ENCODE measurements at places on chromosomes 4 and X.

DNA sequence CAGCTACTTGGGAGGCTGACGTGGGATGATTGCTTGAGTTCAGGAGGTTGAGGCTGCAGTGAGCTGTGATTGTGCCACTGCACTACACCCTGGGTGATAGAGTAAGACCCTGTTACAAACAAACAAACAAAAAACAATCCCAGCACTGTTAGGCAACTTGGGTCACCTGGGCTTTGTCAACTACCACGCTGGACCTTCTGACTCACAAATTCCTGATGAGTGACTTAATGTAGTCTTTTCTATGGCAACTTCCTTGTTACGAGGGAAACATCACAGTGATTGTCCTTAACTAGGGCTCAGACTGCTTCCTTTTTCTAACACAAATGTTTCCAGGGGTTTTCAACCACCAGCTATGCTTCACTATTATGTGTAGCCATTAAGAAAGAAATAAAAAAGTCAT lies 128.8 kb upstream of the GPC4 start:
- no peak for DNase-seq

DNA sequence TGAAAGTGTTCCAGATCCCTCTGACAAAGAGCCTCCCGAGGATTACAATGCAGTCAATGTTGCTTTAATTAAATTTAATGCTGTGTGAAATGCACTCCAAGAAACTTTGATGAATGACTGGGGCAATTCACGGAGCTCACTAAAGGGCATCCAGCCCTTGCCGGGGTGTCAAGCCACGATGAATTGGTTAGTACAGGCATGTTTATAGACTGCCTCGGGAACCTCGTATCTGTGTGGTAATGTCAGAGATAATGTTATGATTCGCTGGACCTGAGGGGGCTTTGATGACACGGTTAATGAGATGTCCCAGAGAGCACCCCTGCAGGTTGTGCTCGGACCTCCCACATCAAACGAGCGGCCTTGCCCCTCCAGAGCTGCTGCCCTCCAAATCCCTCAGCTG lies 428.8 kb downstream of the NKX6-1 start:
- DNase-seq, result no peak

GRCh38 chrX:130728208-130728607 lies 174.8 kb downstream of the ENOX2 start:
- DNase-seq, result no peak

- DNase-seq, result no peak
Measured at GRCh38 chr4:119394826-119395225, 72.9 kb upstream of the FABP2 start.

- DNase-seq, result no peak
Measured at GRCh38 chr4:140996766-140997165, 136.5 kb downstream of the RNF150 start.

DNA sequence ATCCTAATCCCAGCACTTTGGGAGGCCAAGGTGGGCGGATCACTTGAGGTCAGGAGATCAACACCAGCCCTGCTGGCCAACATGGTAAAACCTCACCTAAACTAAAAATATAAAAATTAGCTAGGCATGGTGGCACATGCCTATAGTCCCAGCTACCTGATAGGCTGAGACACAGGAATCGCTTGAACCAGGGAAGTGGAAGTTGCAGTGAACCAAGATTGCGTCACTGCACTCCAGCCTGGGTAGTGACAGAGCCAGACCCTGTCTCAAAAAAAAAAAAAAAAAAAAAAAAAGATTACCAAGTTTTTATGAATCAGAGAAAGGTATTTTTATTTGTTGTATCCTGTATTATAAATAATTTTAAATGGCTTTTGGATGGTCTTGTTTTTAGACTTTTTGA lies 15.1 kb downstream of the TRAPPC11 start:
- DNase-seq, result no peak

- DNase-seq, result no peak
Measured at GRCh38 chr4:68288393-68288740, 42.9 kb upstream of the TMPRSS11B start.

DNA sequence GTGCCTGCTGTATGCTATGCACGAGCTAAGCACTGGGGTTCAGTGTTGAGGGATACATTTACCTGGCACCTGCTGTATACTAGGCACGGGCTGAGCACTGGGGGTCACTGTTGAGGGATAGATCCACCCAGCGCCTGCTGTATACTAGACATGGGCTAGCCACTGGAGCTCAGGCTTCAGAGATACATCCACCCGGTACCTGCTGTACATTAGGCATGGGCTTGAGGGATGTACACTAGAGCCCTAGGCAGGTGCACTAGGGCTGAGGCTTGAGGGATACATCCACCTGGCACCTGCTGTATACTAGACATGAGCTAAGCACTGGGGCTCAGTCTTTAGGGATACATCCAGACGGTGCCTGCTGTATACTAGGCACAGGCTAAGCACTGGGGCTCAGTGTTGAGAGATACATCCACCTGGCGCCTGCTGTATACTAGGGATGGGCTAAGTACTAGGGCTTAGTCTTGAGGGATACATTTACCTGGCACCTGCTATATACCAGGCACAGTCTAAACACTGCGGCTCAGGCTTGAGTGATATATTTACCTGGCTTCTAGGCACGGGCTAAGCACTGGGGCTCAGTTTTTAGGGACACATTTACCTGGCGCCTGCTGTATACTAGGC lies 92.7 kb downstream of the ADRA2C start:
- no peak for DNase-seq

- no peak for DNase-seq
Measured at GRCh38 chr4:144579411-144580030, 66.4 kb upstream of the HHIP start.

GRCh38 chr4:53235547-53235946 lies 130.3 kb downstream of the SCFD2 start:
- DNase-seq, result no peak

GRCh38 chrX:134572816-134573682 lies 85.2 kb downstream of the PLAC1 start:
- DNase-seq, result no peak

- no peak for DNase-seq
Measured at GRCh38 chr4:112311516-112311915, 14.3 kb downstream of the ALPK1 start.

DNA sequence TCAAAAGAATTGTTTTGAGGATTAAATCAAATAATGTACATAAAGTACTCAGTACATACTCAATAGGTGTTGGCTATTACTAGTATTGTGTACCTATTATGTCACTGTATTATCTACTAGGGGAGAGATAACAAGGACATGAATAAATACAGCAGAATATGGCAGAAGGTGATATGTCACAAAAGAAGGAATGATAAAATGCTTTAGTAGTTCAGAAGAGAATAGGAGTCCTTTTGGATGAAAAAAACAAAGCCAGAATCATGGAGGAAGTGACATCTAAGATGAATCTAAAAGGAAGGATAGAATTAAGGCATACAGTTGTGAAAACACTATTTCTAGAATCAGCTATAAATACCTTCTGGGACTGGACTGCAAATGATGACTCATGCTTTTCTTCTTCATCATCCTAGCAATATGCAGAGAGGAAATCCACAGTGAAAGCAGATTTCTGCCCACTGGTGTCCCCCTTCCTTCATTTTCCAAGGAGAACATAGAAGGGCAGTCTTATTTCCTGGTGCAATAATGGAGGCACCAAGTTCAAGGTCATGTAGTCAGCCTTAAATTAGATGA lies 98.7 kb downstream of the GLUD2 start:
- DNase-seq, result no peak

- DNase-seq, result no peak
Measured at GRCh38 chr4:180636696-180637404, 1606.4 kb upstream of the TENM3 start.

Measured in 8988T (cell line).